ENCODE measurements at places on chromosomes 7 and 10.

DNA sequence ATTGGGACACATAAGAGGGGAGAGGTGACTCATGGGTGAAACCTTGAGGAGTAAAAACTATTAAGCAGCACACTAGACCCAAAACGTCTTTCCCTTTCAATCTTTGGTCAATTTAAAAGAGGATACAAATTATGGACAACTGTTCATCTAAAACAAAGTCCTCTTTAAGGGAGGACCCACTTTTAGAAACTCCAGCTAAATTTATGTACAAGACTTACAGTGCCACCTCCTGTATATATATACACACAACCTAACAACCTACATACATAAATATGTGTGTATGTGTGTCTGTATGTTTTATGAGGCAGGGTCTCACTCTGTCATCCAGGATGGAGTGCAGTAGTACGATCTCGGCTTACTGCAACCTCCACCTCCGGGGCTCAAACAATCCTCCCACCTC lies 18.1 kb upstream of the ZC3HAV1 start:
- DNase-seq, result no peak

DNA sequence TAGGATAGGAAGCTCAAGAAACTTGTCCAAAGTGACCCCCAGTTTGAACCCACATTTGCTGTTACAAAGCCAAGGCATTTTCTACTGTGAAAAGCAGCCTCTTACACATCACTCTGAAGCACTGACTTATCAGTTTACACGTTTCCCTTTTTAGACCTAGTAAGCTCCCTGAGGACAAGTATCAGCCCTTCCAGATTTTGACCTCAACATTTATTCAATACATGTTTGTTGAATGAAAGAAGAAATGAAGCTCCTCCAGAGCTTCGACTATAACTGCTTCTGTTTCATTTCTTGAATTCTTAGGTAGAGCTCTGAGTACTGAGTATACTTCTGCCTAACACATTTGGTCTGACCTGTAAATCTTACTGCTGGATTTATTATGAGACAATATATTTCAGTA lies 2.7 kb downstream of the WASL start:
- DNase-seq, result no peak

DNA sequence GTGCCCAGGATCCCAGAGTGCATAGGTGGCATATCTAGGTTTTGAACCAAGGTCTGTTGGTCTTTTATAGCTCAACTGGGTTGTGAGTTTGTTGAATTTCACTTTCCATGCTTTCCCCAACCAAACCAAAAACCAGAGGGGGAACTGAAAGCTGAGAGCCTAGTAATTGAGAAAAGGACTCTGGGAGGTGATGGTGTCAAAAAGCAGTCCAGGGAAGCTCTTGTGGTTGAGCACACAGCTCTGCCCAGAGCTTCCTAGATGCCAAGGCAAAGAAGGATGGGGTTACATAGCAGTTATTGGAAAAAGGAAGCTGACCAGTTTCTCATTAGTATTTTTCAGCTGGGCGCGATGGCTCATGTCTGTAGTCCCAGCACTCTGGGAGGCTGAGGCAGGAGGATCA lies 9.9 kb downstream of the POR start:
- DNase-seq, result no peak

DNA sequence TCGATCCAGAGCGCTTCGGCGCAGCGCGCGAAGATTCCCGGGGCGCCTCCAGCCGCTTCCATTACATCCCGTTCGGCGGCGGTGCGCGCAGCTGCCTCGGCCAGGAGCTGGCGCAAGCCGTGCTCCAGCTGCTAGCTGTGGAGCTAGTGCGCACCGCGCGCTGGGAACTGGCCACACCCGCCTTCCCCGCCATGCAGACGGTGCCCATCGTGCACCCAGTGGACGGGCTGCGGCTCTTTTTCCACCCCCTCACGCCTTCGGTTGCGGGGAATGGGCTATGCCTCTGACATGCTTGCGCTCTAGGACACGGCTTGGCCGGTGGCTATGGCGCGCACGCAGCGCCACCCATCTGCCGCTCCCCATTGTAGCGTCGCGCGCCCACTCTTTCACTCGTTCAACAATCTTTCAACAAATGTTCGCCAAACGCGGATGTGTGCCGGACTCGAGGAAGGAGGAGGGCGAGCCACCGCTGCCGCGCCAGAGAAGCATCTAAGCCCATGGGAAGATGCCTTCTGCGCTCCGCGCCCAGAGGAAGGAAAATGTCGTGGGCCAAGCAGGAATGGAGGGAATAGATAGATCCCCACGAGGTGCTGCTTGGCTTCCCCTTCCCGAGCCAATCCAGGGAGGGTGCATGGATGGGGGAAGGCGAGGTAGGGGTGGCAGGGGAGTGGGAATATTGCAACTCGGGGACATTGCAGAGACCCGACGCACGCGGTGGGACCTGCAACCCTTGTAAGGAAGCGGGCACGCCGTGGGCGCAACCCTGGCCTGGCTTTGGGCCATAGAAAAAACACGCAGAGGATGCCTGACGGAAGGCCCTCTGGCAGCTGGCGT lies 5.1 kb upstream of the CYP26A1 start:
- DNase-seq, result no peak

- DNase-seq, result no peak
These were observed 186.4 kb upstream of the NFE2L3 start for GRCh38 chr7:25965405-25966123.

GRCh38 chr10:13808556-13809391 lies 222.0 kb downstream of the PRPF18 start:
- DNase-seq, result no peak

GRCh38 chr10:4407783-4408182 lies 418.2 kb upstream of the AKR1E2 start:
- no peak for DNase-seq

DNA sequence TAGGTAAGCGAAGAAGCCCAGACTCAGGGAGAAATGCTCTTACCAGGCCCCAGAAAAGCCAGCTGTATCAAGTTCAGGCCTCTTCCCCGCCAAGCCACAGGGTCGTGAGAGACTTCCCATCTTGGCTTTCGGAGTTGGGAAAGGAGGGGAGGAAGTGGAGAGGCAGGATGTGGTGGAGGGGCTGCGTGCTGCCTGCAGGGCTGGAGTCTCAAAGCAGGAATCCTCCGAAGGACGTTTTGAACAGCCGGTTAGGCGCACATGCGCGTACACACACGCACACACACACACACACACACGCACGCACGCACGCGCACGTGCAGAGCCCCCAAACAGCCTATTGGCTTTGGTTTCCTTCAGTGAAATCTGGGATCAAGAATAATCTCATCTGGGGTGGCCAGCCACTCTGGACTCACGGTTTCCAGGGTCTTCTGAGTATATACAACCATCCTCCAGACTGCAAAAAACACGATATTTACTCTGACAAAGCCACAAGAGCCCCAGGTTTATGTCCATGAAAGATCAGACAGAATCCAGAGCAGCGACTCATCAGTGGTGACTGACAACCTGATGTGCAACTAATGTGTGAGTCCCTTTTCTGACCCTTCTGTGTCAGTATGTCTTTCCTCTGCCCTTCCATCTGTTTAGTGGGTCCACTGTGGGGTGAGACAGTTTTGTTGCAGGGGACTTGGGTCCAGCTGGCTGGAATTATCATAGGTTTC lies 115.0 kb upstream of the ZNF438 start:
- no peak for DNase-seq

DNA sequence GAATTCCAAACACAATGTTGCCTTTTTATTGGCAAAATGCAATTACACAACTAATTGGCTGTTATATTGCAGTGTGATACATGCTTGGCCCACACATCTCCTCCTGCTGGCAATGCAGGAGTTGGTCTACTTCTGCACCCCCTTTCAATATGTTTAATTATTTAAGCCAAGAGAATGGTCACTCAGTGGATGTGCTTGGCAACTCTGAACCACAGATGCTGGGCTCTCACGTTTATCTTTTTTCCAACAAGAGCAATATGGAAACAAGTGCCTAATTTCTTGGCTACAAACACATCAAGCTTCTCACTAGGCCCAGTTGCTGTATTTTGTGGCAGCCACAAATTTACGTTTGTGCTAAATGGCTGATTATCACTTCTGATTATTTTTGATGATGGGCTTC lies 1149.2 kb upstream of the CELF2 start:
- DNase-seq, result no peak

DNA sequence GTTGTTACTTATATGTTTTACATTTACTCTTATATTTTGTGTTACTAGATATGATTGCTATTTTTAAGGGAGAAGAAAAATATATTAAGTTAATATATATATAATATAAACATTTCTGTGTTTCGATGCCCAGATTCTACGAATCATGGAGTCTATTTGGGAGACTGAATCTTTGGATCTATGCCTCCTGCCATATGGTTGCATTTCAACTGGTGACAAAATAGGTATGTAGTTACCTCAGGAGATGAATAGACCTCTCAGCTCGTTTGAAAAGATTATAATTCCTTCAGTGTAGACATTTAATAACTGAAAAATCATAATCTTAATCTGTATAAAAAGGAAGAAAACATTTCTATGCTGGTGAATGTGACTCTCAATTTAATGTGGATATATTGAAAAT lies 16.9 kb downstream of the PIK3CG start:
- no peak for DNase-seq

DNA sequence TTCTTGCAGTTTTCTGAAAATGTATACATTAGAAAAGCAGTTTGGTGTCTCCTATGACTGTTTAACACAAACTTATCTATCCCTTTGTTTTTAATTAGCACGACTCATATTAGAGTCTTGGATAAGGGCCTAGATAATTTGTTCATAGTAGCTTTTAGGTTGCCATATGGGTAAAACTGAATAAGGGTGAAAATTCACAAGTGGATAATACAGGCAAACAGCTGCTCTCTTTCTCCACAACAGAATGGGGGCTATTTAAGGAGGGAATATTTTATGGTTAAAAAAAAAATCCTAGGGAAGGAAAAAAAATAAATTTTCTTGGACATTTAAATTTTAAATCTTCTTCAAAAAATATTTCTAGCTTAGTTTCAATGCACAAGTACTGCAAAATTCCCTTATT lies 1416.1 kb downstream of the GATA3 start:
- DNase-seq, result no peak

- no peak for DNase-seq
These were observed 13.7 kb downstream of the DOCK4 start for GRCh38 chr7:112192236-112193154.

DNA sequence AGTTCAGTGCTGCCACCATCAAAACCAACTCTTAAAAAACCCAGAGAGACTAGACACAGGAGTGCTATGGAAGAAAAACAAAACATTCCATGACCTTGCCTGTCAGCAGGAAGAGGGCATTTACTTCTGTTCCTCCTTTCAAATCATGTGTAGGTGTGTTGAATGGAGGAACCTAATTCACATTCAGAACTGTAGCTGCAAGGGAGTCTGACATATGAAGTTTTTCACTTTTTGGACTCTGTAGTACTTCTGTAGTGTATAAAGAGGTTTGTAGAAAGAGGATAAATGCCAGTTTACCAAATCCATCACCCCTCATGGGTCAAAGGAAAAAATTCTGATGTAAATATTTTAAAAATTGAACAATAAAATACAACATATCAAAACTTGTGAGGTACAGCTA lies 51.1 kb upstream of the SYPL1 start:
- no peak for DNase-seq

DNA sequence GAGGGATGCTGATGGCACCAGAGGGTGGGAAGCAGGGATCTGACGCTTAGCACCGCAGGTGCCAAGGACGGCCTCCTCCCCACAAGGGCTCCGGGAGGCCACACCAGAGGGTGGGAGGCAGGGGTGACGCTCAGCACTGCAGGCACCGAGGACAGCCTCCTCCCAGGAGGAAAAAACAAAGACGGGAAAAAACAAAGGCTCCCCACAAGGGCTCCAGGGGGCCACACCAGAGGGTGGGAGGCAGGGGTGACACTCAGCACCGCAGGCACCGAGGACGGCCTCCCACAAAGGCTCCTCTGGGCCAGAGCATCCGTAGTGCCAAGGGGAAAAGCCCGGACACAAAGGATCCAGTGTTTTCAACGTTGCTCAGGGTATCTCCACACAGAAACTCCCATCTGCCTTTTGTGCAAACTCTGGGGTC lies 25.6 kb downstream of the DIP2C start:
- DNase-seq, result no peak

- no peak for DNase-seq
These were observed 60.0 kb downstream of the MYOF start for GRCh38 chr10:93422118-93422517.

DNA sequence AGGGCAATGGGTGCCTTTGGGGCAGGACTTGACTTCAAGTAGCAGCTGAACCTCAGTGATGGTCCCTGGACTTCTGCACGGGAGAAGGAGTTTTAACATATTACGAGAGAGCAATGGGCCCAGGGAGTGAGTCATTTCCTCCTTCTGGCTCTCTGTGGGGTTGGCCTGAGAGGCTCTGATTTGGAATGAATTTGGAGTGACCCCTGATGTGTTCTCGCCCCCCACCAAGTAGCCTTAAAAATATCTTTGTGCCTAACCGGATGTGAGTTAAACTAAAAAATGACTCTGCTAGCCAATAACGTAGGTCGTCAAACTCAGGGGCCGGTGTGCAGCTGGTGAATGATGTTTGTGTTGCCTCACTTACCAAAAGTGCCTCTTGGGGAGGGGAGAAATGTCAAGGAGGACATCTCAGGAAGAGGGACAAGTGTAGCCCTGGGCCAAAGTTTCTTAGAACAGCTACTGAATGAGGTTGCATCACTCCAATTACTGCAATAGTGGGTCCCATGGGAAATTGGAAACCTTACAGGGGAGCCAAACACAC lies 656.6 kb downstream of the INHBA start:
- no peak for DNase-seq

- DNase-seq, result no peak
These were observed 26.0 kb downstream of the NUP42 start for GRCh38 chr7:23207884-23208283.

- no peak for DNase-seq
These were observed 96.5 kb downstream of the PFKFB3 start for GRCh38 chr10:6299234-6299633.

DNA sequence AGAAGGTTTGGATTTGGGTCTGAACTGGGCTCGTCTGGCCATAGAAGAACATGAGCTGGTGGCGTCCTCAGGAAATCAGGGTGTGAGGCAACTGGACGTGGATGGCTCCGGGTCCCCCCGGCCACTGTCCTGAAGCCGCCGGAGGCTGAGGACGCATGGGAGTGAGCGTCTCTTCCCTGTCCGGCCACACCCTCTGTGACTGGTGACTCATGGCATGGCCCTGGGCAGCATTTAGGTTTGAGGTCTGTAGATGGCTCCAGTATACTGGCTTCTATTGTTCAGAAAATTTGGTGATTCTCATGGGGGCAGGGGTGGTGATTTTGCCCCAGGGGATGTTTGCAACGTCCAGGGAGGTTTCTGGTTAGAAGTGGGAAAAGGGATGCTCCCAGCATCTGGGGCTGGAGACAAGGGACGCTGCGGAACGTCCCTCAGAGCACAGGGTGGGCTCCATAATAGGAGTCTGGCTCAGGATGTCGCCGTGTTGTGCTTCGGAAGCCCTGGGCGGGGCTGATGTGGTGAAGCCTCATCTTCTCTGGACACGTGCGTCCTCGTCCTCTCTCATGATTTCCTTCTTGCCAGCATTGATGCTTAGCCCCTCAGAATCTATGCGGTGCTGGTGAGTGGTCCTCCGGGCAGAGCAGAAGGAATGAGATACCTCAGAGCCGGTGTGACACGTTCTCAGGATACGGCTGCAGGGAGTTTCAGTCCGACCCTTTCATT lies 49.9 kb downstream of the PITRM1 start:
- no peak for DNase-seq

GRCh38 chr10:92638037-92638436 lies 45.1 kb downstream of the KIF11 start:
- no peak for DNase-seq

- no peak for DNase-seq
These were observed 27.9 kb upstream of the HPS1 start for GRCh38 chr10:98474628-98475027.
